ENCODE measurements at places on chromosomes 1 and 21.
A peak's percentile ranks its signal among the peaks of the same experiment; 100 is the strongest.

- DNase-seq = no peak
These were observed 107.2 kb downstream of the RGS2 start for GRCh38 chr1:192916021-192916420.

- no peak for DNase-seq
These were observed 21.1 kb downstream of the CACNA1E start for GRCh38 chr1:181504399-181504842.

- DNase-seq = no peak
These were observed 2.0 kb downstream of the ADAMTS1 start for GRCh38 chr21:26842974-26843932.

- DNase-seq = peak; percentile 76
These were observed 77.1 kb downstream of the PIK3CD start for GRCh38 chr1:9728451-9729295.

GRCh38 chr1:220990427-220991339, 111.4 kb downstream of the HLX start:
- DNase-seq = no peak

DNA sequence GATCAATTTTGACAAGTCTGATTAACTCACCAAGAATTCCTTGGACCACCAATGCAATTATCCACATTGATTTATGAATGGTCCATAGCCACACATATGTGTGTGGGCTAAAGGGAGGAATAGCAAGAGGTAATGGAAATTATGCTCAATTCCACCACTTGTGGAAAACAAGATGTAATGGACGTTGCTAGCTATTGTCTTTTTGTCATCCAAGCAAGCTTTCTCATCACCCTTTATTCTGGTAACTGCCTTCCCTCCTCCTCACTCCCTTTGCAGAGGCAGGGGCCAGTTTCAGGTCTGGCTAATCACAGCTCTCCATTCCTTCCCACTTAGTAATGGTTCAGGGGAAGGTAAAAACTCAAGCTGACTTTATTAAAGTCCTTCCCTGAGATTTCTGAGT, 24.7 kb upstream of the RAB3GAP2 start:
- no peak for DNase-seq

DNA sequence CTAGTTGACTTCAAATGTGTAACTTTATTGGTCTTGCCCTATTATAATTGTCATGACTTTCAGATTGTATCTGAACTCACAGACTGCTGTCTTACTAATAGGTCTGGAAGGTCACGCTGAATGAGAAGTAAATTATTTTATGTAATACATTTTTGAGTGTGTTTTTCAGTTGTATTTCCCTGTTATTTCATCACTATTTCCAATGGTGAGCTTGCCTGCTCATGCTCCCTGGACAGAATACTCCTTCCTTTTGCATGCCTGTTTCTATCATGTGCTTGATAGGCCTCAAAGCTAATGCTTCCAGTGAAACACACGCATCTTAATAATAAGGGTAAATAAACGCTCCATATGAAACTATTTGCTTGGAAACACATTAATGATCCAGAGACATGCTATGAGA, 7.3 kb downstream of the RGS4 start:
- DNase-seq = no peak

DNA sequence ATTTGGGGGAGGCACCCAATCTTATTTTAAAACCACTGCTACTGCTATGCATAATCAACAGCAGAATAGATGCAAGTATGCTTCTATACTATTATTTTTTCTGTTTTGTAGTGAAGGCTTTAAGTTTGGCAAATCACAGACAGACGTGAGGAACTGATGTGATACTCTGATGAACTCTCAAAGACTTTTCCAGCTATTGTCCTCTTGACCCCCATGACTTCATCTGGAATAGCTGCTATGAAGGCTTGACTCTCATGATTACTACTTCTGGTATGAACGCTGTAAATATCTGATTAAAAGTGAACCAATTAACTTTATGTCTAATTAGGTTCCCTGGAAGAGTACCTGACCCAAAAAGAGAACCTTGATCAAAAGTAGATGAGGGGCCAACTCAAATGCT, 49.1 kb downstream of the EYA3 start:
- DNase-seq = no peak

GRCh38 chr1:109890115-109890953, 20.3 kb upstream of the CSF1 start:
- DNase-seq = no peak

GRCh38 chr1:29607236-29607635, 370.9 kb downstream of the PTPRU start:
- DNase-seq = no peak

- no peak for DNase-seq
These were observed 11.6 kb upstream of the DNAJC6 start for GRCh38 chr1:65297706-65298105.

DNA sequence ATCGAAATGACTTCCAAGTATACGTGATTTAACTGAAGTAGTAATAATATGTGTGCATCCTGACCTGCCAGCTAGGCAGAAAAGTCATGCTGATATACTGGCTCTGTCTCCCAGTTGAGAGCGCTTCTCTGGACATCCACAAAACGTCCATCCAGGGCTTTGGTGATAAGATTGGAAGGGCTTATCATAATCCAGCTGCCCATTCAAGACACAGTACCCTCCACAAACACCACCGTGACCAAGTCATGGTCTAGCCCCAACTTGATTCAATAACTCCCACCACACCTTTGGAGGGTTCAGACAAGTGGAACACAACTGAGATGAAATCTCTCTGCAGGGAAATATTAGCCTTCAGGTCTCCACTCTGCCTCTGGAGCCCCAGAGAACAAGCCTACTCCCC, 76.2 kb downstream of the CD46 start:
- no peak for DNase-seq

DNA sequence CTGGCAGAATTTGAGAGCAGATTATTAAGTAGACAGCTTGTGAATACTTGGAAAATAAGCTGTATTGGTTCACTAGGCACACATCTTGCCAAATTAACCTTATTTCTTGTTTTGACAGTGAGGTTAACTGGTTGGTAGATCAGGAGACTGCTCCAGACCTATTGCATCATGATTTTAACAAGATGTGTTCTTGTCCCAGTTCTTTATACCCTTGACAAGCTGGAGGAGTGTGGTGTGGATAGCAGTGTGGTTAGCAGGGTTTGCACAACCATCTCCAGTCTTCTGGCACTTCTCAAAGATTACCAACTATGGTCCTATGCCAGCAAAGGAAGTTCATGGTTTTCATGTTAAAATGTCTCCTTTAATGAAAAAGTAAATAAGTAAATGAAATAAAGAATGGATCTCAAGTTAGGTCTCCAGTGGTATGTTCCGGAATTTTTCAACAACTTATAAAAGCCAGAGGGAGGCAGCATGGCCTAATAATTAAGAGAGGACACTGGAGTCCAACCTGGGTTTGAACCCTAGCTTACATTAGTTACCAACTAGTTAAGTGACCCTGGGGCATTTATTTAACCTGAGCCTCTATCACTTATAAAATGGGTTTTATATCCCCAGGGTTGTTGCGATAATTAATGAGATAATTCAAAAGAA, 34.1 kb downstream of the DDX20 start:
- DNase-seq = no peak

DNA sequence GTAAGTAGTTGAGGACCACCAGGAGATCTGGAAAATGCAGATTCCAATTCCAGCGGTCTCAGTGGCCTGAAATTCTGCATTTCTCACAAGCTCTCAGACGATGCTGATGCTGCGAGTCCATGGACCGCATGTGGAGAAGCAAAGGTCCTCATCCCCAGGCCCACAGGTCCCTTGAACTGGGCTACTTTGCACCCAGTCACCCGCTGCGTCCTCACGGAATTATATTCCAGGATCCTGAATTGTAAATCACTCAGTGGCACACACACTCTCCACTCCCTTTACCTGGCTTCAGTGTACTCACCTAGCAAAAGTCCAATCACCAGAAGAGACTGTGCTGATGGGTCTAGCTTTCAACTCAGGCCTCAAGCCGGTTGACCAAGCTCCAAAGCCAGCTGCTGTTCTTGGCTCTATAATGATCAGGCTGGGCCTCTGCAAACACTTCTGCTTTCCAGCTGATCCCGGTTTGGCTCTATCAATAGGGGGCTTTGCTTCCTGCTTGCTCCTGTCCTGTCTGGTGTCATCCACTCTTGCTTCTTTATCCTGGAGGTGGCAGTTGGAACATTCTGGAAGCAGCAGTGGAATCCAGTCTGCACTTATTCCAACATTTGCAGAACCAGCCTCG, 904 bp upstream of the RPL22 start:
- DNase-seq = no peak

GRCh38 chr1:147225193-147225730, at the start of gene FMO5:
FMO5 (minus strand) TSS chr1:147225339; CDS start chr1:147225029, 310 bp downstream.
- peak; percentile 58 for DNase-seq

GRCh38 chr1:148354284-148354912, 128.7 kb downstream of the PPIAL4G start:
- no peak for DNase-seq

DNA sequence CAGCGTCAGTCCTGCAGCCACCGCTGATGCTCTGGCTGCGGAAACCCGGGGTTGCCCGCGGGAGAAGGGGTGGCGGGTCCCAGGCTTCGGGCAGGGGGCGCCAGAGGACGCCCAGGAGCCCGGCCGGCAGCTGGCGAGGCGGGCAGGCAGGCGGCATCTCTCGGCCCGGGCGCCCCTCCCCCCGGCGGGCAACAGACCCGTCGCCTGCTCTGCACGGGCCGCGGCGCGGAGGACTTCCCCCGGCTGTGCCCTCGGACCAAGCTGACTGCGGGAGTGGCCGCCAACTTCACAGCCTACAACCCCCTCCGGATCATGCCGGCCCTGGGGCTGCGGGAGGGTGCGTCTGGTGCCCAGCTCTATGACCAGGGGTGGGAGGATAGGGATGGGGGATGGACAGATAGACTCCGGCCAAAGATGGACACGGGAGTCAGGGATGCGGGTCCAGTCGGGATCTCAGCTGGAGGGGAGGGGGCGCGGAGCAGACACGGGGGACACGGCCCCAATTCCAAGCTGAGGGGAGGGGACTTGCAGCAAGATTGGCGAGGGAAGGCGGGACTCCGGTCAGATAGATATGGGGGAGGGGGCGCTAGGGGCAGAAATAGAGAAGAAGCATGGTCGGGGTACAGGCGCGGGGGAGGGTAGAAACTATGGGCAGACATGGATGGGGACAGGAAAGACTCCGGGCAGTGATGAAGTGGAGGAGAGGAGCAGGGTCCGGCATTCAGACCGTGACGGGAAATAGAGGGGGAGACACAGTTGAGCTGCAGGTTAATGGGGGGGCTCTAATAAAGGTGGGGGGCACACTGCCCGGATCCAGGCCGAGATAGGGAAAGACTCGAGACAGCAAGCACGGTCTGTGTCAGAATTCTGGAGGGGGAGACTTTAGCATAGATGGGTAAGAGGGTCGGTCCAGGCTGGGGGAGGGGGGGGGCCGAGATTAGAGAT, 1.1 kb downstream of the ADGRB2 start:
- peak; percentile 78 for DNase-seq

GRCh38 chr1:150537732-150538684, 11.2 kb upstream of the ADAMTSL4 start:
- DNase-seq = no peak

DNA sequence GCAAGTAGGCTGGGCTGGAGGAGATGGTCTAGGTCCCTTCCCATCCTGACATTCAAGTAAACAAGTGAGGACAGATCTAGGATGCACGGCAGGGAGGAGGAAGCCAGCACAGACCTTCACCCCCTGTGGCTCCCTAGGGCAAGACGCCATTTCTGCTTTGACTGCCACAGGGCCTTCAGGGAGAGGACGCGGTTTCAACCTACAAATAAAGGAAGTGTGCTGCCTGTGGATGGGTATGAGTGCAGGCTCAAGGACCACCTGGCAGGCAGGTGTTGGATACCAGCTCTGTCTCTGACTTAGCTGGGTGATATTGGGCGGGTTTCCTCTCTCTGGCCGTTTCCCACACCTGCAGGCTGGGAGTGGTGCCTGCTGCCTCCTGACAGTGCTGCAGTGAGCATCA, 16.2 kb downstream of the SLC2A1 start:
- DNase-seq = no peak

- DNase-seq = no peak
These were observed 12.2 kb upstream of the PPIH start for GRCh38 chr1:42646056-42646455.

- DNase-seq = no peak
These were observed 260.5 kb downstream of the KCNJ6 start for GRCh38 chr21:37655611-37656300.

- DNase-seq = no peak
These were observed 67.7 kb downstream of the MACF1 start for GRCh38 chr1:39272027-39272797.

- no peak for DNase-seq
These were observed 146.9 kb downstream of the TOMM20 start for GRCh38 chr1:234981758-234982157.

DNA sequence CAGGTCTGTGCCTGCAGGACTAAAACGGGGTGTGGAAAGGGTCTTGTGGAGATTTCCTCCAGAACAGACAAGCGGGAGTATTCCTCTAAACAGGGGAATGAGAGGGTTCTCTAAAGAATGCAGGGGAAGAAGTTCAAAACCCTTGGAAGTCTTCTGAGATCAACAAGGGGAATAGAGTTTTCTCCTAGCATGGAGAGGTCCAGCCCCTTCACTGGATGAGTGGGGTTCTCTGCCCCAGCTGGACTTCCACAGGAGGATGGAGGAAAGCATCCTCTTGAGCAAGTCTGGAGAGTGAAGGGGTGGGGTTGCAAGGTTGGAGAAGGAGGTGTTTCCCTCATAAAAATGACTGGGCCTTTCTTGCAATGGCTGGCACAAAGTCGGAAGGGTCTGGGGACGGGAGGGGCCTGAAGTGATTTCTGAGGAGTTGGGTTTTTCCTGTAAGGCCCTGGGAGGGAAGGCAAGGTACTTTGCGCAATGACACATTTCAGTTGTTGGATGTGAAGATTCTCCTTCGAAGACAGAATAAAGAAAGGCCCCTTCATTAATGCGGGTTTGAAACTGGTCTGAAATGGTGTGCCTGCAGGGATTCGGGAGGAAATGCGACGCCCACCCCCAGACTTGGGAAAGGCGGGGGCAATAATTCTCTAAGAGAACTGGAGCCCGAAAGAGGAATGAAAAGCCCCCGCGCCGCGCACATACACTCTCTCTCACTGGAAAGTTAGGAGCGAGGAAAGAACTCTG, 884 bp downstream of the SPATA6 start:
- no peak for DNase-seq

GRCh38 chr1:209406168-209406567, 177.3 kb upstream of the CAMK1G start:
- DNase-seq = no peak

DNA sequence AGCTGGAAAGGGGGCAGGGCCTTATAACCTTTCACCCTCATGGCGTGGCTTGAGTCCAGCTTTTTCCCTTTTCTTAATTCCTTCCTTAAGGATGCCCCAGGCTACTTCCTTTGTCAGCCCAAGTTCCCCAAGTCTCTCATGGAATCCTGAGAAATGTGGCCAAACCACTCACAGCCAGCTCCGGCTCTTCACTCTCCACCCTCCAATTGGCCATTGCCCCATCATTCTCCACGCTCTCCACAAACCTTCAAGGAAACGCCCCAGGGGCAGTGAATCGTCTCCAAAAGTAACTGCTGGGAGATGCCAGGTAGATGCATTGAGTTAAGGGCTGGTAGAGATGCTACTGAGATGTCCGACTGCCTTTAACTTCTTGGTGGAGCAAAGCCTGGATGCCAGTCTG, 113.5 kb upstream of the CD34 start:
- no peak for DNase-seq

GRCh38 chr21:32918478-32919120, 107.1 kb upstream of the OLIG2 start:
- DNase-seq = no peak

- no peak for DNase-seq
These were observed 104.8 kb downstream of the RERE start for GRCh38 chr1:8712413-8713231.

All from CD4-positive, alpha-beta T cell treated with Interleukin-6 for 4 hours (primary cell).